Thoracic aorta endothelial cell (primary cell): ENCODE measurements at places on chromosomes 2 and 18. TPM values are rescaled to one million over a fixed set of nuclear protein-coding genes. Genes with fewer than 3 reads are reported as not detected.

Gene SOX11
- not detected in 2 replicates for total RNA-seq

Gene GPBAR1
- 0.07 and 0.40 TPM in 2 replicates for total RNA-seq

Gene SGPP2
- total RNA-seq: not detected in 2 replicates

Gene GPR17
- not detected in 2 replicates for total RNA-seq

Gene TLX2
- not detected in 2 replicates for total RNA-seq

Gene LIPG
- total RNA-seq: 54.9 and 78.5 TPM in 2 replicates

Gene C2orf72
- total RNA-seq: under 0.01 TPM in 1 of 2 replicates, not detected in the other

Gene ACMSD
- total RNA-seq: not detected in 2 replicates

Gene UPP2
- not detected in 2 replicates for total RNA-seq

Gene ACVR1C
- under 0.01 and 0.13 TPM in 2 replicates for total RNA-seq

Gene CKAP2L
- 21.8 and 25.3 TPM in 2 replicates for total RNA-seq

Gene GIGYF2
- total RNA-seq: 63.6 and 75.9 TPM in 2 replicates

Gene VAMP5
- 47.5 and 56.0 TPM in 2 replicates for total RNA-seq

Gene MTCL1
- 13.2 and 27.1 TPM in 2 replicates for total RNA-seq

Gene TMEM178A
- 0.22 and 0.80 TPM in 2 replicates for total RNA-seq

Gene LYPD6B
- not detected in 2 replicates for total RNA-seq

Gene ICA1L
- 4.1 and 6.4 TPM in 2 replicates for total RNA-seq

Gene TWIST2
- 2.6 and 4.5 TPM in 2 replicates for total RNA-seq

Gene KLHL14
- total RNA-seq: not detected in 2 replicates

Gene NTSR2
- not detected in 2 replicates for total RNA-seq

Gene VIT
- total RNA-seq: 1.7 and 2.2 TPM in 2 replicates

Gene CNTNAP5
- not detected in 2 replicates for total RNA-seq

Gene ACAA2
- total RNA-seq: 50.1 and 56.0 TPM in 2 replicates

Gene TEX44
- not detected in 2 replicates for total RNA-seq

Gene DYSF
- total RNA-seq: 122 and 135 TPM in 2 replicates

Gene CFC1
- total RNA-seq: not detected in 2 replicates

Gene MYO3B
- total RNA-seq: under 0.01 TPM in 1 of 2 replicates, not detected in the other

Gene ATOH8
- total RNA-seq: 5.4 and 9.8 TPM in 2 replicates

Gene PLGLB2
- total RNA-seq: 1.5 and 2.7 TPM in 2 replicates

Gene BOLL
- total RNA-seq: not detected in 2 replicates

Gene LONRF2
- total RNA-seq: under 0.01 TPM in 1 of 2 replicates, not detected in the other

Gene GCKR
- total RNA-seq: 9.2 and 9.6 TPM in 2 replicates

Gene GAREM2
- total RNA-seq: 1.1 TPM in 2 replicates

Gene ASPRV1
- total RNA-seq: 0.13 and 0.14 TPM in 2 replicates
